Effector memory CD4-positive, alpha-beta T cell (primary cell): ENCODE measurements at places on chromosomes 11 and 22.

- no peak for DNase-seq
Observed at GRCh38 chr11:55701429-55701828, 39.4 kb downstream of the OR4C6 start.

GRCh38 chr11:21066030-21066429 lies 396.6 kb downstream of the NELL1 start:
- no peak for DNase-seq

GRCh38 chr11:9639099-9639498 lies 24.8 kb upstream of the SWAP70 start:
- DNase-seq: no peak

GRCh38 chr11:117980720-117981119 lies 5.5 kb upstream of the IL10RA start:
- no peak for DNase-seq

DNA sequence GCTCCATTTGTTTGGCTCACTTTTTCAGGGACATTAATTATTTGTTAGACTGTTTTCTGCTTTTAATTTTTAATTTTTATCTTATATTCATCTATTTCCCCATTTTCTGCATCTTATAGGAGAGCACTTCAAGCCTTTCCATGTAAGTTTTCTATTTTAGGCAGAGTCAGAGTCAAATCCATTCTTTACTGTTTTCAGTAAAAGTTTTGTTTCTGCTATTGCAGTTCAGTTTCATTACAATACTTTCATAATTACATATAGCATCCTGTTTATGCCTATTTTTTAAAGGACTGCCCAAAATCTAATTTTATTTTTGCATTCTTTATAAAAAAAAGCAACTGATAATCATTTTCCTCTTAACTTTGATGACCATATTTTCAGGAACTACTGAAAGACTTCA lies 3.8 kb upstream of the OR10A5 start:
- no peak for DNase-seq
